ENCODE measurements at places on chromosomes 13 and 19. TPM values are rescaled to one million over a fixed set of nuclear protein-coding genes. Genes with fewer than 3 reads are reported as not detected.

ZNF682 gene
- 2.0 TPM for polyA plus RNA-seq

KIR3DL1 gene
- not detected for polyA plus RNA-seq

DNA sequence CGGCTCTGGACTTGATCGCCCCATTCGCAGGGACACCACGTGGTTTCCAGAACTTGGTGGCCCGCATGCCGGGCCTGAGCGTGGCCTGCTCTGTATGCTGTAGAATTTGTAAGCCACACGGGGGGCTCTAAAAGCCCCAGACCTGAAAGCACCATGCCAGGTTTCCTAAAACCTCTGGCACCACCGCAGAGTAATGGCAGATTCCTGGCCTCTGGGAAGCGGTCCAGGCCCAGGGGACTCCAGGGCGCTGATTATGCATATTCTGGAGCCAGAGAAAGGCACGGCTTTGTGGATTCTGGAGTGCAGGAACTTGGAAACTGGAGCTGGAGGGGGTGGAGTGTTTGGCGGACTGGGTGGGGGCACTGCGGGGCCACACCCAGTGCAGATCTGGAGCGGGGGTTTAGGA is 3.7 kb downstream of the FTL start:
- DNase-seq = no peak

DNA sequence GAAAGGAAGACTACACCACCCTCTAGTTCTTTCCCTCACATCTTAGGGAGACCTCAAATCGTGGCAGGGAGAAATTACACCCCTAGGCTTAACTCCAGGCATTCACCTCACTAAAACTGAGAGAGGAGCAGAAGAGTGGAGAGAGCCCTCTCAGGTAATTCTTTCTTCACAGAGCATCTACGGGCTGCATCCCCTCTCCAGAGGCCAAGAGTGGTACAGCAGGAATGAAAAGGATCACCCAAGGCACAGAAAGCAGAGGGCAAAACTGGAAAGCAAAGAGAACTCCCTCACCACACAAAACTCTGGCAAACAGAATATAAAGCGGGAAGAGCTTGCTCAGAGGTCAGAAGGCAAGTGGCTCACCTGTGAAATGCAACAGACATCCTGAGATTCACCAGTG is 661.2 kb downstream of the TBC1D4 start:
- no peak for DNase-seq

DNA sequence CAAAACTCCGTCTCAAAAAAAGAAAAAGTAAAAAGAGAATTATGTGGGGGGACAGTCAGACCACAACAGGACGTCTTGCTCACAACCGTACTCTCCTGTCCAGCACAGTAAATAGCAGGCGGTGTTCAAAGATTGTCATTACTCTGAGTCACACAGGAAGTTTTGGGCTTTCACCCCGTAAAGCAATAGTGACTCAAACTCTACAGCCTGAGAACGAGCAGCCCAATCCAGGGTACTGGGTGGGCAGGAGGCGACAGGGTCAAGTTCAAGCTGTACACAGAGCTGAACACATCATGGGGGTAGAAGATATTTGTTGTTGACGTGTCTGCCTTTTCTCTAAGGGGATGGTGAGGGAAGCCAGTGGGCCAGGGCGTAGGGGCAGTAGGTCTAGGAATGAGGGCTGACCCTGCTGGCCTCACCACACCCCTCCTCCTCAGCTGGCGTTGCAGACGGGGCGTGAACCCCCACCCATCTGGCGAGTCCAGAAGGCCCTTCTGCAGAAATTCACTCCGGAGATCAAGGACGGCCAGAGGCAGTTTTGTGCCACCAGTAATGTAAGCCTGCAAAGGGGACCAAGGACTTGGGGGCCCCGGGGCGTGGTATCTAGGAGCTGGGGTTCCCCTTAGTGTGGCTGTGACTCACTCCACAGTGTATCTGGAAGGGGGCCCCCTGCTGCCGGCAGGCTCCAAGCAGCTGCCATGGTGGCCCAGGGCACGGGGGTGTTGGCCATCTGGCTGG is 23.3 kb downstream of the PRR12 start:
- no peak for DNase-seq
